Vagina (tissue), 2 donors: ENCODE measurements at places on chromosomes 6 and 20.

DNA sequence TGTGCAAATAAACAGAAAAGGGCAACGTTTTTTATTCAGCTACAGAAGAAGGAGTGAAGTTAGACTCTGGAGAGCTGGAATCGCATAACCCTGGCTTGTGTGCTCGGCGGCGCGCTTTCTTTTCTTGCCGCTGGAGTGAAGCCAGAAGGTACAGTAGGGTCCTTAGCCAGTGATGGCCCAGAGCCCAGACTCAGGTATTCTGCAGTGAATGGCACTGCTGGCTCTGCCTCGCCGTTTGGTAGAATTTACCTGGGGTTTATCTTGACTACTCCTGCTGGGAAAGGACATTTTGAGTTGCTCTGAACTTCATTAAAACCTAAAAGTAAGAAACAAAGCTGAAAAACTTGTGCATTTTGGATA is 56.9 kb upstream of the TIAM2 start:
- no peak for DNase-seq

- DNase-seq, result no peak
Observed at GRCh38 chr20:43963233-43963632, 48.6 kb downstream of the TOX2 start.

DNA sequence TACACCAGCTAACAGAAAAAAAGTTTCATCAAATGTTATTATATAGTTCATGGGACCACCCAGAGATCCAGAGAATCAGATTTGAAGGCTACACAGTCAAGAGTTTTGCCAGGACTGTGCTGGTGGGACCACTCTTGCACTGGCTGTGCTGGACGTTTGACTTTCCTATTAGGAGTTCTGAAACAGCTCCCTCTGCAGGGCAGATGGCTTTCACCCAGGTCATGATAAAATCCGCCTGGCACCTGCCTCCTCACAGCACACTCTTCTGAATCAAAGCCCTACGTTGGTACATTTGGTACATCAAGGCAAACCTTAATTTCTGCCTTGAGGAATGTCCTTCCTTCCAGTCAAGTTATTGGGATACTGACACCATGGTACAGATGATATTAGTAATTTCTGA is 302.1 kb downstream of the ZNF217 start:
- no peak for DNase-seq

- DNase-seq, result no peak
Observed at GRCh38 chr20:57387945-57388371, 3.2 kb upstream of the RBM38 start.

- no peak for DNase-seq
Observed at GRCh38 chr20:57407541-57407956, 16.4 kb downstream of the RBM38 start.

- no peak for DNase-seq
Observed at GRCh38 chr6:122393351-122393896, 6.0 kb upstream of the HSF2 start.

DNA sequence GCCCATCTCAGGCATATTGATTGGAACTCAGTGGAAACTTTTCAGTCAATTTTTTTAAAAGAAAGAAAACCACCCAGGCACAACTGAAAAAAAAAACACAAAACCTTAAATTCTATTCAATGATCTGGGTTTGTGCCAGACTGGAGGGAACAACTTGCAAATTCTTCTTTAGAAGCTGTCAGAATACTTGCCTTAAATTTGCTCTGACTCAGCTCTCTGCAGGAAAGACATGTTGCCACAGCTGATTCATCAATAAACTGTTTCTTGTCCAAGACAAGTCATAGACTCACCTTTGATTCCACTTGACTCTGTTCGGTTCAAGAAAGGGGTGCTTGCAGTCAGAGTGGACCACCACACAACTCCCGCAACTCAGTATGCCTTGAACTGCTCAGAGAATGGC is 117.8 kb upstream of the F13A1 start:
- DNase-seq, result no peak

DNA sequence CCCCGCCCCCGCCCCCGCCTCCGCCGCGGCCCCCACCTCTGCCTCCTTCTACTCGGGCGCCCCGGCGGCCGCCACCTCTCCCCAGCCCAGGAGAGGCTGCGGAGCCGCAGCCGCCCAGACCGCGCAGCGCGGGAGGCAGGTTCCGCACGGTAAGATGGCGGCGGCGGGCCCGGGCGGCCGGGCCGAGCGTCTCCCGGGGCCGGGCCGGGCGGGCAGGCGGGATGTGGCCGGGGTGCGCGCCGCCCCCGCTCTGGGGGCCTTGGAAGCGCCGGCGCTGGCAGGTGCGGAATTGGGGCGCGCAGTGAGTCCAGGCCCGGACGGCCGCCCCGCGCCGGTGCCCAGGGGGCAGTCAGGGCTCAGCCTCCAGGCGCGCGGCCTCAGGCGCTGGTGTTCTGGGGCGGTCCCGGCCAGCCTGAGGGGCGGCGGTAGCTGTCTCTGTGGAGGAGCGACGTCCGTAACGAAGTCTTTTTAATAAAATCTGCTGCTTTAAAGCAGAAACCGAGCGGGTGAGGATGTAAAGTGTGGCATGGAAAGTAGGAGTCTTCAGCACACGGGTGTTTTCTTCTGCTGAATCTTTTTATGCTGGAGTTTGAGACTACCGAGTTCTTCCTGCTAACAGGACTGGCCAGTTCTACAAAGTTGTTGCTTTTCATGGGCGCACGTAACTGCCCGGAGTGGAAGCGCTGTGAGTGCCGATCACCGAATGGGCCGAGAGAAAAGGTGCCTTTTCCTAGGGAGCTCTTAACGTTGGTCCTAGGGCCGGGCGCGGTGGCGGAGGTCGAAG is at the start of gene GID8:
Gene GID8, plus strand, starts transcription at position 43 of the 784 bp plus-strand sequence. CDS start 3,356 bp downstream, outside the sequence.
- no peak for DNase-seq

- DNase-seq, result no peak
Observed at GRCh38 chr6:122553697-122554096, 56.5 kb upstream of the PKIB start.

GRCh38 chr6:89944826-89945407 is 50.6 kb downstream of the GJA10 start:
- DNase-seq, result no peak

DNA sequence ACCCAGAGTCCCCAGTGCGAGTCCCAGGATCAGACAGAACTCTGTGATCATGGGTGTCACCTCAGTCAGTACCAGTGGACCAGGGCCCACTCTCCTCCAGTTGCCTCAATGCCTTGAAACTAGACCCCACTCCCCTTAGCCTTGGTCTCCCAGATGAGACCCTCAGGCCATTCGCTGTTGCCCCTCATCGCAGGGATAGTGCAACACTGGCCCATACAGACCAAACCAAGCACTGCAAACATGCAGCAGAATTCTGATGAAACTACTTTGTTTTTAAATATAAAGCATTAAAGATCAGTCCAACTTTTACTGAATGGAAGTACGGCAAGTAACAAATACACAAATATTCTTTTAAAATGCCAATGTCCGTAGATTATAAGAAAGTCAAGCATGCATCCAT is 101.2 kb upstream of the NT5E start:
- DNase-seq, result no peak

DNA sequence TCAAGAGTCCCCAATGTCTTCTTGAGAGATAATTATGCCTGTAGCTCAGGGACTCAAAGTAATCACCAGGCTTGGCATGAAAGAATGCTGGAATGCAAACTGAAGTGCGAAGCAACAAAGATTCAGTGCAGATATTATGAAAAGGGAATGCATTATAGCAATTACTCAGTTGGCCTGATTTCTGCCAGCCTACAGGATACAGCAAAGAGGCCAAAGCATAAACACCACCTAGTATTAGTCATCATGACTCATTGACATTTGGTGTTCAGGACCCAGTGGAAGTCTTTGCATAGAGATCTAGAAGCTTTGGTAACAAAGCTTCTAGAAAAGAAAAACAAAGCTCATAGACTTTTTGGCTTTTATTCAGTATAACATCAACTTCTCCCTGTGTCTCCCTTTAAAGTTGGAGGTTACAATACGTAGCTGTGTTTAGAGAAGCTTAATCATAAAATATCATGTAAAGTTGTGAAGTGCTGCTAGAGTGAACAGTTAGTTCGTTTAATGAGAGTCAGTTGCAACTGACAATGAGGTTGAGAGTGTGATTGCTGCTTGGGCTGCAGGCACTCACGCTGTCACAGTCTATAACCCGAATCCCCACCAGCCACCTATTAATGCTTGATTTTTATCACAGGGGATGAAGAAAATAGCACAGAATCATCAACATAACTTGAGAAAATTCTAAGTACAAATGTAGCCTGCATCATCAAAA is 932.7 kb downstream of the TFAP2A start:
- DNase-seq, result no peak

DNA sequence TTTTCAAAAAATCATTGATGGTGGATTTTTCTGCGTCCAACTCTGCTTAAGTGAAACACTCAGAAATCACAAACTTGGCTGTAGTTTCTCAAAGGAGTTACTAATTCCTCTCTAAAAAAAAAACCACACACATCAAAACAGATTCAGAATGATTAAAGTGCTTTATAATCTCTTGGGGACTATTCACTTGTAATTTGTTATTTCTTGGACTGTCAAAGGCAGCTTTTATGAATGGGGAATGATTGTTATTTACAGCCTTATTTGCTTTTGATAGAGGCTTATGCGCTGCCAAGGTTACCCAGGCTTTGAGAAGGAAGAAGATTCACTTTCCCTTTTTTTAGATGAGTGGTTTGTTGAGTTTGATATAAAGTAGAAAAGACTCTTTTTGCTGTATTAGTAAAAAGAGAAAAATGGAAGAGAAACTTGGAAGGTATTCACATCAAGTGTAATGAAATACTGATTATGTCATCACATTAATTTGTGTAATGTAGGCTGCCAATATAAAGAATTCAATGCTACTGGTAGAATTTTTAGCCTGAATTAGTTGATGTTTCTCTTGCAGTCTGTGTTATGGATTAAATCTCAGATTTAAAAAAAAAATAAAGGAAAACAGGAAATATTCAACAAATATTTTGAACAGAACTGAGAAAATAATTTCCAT is 381.0 kb upstream of the SASH1 start:
- no peak for DNase-seq

- no peak for DNase-seq
Observed at GRCh38 chr6:106085984-106086813, at the start of gene PRDM1. PRDM1 (plus strand) TSS chr6:106086336; CDS start chr6:106086554, 218 bp downstream.

GRCh38 chr6:167401525-167402194 is 76.8 kb downstream of the TTLL2 start:
- DNase-seq, result peak; percentile 83

GRCh38 chr6:109441069-109441816 is 719 bp downstream of the SMPD2 start:
- no peak for DNase-seq

GRCh38 chr6:33587529-33587928 is 7.5 kb upstream of the BAK1 start:
- DNase-seq, result no peak

DNA sequence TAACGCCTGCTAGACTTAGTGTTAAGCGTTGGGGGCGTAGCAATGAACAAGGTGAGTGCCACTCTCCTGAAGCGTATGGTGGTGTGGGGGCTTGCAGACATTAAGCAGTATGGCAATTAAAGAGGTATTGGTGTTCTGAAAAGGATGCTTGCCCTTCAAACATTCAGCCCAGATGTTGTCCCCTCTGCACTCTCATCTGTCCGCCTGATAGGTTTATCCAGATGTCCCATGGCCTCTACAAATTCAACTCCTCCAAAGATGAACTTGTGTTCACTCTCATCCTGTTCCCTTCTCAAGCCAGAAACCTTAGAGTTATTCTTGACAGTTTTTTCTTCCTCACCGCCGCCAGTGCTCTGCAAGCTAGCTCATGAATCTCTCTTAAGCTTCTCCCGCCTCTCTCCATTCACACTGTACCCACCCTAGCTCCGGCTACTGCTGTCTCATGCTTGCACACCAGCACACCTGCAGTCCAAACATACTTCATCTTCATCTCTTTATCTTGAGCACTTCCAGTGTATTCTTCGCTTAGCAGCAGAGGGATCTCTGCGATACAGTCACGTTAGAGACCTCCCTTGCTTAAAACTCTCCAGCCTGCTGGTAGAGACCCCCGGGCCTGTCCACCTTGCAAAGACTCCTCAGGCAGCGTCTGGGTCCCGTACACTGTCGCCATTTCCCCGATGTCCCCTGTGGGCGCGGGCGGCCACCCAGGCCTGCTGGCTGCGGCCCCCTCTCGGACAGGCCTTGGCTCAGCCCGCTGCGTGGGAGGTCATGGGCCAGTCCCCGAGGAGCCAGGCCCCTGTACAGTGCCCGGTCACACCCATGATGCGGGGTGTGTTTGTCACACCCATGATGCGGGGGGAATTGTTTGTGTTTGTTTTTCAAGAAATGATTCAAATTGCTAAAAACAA is 962 bp downstream of the DDX27 start:
- DNase-seq, result no peak

GRCh38 chr6:149636124-149636523 is 12.4 kb downstream of the KATNA1 start:
- no peak for DNase-seq

DNA sequence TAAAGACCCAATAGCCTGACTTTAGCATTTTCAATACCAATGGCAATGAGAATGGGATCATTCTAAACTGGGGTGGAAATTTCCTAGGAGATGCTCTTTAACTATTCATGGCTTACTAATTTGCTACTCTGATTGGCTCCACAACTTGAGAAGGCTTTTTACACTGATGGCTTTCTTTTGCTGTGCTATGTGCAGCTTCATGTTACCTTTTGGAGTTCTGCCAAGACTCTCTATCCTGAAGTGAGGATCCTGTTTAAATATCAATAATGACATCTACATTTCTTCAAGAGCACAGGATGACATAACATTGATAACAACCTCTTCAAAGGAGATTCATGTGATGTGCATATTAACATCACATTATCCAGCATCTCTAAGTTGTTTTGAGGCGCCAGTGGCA is 43.4 kb upstream of the SIRPG start:
- DNase-seq, result no peak

DNA sequence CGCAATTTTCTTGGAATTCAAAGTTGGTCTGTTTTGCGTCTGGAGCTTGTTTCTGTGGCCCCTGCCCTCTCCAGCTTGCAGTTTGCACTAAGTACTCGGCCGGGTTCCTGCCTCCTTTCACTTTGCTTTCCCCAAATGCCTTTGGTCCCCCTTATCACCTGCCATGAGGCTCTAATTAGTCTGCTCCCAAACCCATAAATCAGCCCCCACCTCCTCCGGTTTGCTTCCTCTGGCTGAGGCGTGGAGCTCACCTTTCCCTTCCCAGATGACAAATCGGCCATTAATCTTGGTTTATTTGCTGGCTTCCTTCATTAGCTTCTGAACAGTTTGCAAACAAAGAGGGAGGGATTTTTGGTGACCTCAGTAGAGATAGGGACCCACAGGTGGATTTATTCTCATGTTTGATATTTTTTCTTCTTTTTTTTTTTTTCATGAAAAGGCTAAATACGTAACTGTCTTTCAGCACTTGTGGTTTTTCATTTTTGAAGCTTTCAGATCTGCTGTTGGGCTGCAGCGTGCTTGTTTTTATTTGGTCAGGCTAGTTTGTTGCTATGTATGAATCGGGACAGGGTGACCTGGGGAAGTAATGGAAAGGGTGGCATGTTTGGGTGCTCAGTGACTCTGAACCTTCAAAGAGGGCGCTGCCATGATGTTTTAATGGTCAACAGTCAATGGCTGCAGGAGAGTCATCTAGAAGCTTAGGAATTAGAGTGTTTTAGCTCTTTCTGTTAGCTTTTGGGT is 121.7 kb upstream of the JAG1 start:
- DNase-seq, result no peak
